ENCODE measurements at places on chromosomes 16 and 17.

DNA sequence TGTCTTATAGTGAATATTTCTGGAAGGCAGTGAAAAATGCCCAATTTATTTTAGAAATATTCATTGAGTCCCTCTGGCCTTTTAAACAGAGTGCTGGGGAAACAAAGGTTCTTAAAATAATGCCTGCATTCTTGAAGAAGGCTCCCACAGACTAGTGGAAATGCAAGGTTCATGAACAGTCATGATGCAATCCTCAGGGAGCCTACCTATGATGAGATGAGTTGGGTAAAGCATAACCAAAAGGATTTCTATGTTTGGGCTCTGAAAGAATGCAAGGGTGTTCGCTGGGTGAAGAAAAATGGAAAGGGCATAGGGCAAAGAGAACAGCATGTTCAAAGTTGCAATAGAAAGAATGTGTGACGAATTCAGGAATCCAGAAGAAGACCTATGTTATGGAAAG, 214.5 kb upstream of the MAF start:
- no peak for DNase-seq

GRCh38 chr16:50318796-50319578, 49.8 kb downstream of the BRD7 start:
- DNase-seq = no peak

DNA sequence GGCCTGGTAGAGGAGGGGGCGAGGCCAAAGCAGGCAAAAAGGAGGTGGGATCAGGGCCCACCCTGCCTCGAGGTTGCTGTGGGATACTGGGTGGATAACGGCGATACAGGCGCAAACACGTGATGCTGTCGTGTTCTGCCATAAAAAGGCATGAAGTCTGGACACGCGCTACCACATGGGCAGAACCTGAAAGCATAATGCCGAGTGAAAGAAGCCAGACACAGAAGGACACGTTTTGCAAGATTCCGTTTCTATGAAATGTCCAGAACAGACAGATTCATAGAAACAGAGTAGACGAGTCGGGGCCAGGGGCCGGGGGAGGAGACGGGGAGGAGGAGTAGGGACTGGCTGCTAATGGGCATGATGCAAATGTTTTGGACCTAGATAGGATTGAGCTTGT, 43.5 kb downstream of the ZDHHC7 start:
- no peak for DNase-seq

- no peak for DNase-seq
These were observed 475.9 kb upstream of the CCL2 start for GRCh38 chr17:33779234-33779591.

- DNase-seq = no peak
These were observed 154.2 kb upstream of the GSE1 start for GRCh38 chr16:85458968-85459367.

DNA sequence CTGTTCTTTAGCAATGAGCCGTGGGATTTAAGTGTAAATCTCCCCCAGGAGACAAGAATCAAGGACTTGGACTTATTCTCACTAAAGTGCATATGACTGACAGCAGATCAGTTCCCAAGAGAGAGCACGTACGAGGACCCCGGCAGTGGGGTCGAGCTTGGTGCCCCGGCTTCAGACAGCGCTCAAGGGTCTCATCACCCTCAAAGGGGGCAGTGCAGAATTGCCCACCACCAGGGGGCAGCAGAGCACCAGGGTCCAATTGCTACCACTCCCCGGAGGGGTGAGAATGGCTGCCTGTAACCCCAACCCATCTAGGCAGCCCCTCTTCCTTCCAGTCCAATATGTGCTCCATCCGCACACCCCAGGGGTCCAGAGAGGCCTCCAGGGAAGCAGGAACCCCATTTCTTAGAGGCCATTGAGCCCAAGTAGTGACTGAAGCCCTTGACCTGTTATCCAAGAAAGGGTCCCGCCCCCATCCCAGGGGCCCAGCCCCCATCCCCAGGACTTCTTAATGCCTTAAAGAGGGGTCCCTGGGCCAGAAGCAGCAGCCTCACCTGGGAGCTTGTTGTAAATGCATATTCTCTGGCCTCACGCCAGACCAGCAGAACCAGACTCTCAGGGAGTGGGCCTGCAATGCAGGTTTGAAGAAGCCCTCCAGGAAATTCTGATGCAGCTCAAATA, 86.1 kb downstream of the ZDHHC7 start:
- DNase-seq = peak; percentile 49

DNA sequence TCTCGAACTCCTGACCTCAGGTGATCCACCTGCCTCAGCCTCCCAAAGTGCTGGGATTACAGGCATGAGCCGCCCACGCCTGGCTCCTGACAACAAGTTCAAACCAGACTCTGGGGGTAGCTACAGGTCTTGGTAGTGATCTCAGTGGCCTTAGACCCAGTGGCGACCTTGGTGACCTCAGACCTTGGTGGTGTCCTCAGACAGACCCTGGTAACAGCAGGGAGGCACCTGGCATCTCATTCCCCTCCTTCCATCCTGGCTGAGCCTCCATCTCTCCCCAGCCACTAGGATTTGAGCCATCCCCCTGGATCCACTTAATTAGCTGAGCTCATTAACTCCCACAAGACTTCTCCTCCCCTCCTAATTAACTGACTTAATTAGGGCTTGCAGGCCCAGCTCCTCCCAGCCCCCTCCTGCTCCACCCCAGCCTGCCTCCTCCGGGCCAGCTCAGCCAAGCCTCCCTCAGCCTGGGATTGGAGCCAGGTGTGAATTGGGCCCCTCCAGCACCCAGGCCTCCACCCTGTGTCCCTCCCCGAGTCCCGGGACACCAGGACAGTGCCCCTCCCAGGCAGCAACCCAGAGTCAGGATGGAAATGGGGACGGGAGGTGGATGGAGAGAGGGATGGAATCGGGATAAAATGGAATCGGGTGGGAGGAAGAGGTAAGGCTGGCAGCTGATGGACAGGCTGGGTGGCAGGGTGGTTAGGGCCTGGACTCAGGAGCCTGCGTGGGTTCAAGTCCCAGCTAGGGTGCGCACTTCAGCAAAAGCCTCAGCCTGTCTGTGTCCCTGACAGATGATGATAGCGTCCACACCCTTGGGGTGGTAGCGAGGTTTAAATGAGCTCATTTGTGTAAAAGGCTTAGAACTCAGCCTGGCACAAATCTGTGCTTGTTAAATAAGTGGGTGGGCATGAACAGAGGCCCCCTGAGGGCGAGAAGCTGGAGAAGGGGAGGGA, 11.2 kb upstream of the SBK1 start:
- DNase-seq = no peak

DNA sequence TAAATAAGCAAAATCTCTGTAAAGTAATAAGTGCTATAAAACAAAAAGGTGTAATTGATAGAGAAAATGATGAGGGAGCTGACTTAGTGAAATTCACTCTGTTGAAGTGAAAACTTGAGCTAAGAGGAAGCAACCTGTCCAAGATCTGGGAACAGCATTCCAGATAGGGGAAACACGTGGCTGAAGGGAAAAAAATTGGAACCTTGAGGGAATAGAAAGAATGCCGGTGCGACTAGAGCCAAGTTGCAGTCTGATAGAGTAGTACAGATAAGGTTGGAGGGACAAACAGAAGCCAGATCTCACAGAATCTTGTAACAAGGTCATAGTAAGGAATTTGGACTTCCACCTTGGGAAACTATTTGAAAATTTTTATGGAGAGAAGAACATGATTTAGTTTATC, 623 bp upstream of the DDX52 start:
- no peak for DNase-seq

GRCh38 chr17:42107597-42108576, 4.6 kb downstream of the DHX58 start:
- DNase-seq = peak; percentile 89

GRCh38 chr16:69814561-69814960, 52.4 kb downstream of the WWP2 start:
- no peak for DNase-seq

DNA sequence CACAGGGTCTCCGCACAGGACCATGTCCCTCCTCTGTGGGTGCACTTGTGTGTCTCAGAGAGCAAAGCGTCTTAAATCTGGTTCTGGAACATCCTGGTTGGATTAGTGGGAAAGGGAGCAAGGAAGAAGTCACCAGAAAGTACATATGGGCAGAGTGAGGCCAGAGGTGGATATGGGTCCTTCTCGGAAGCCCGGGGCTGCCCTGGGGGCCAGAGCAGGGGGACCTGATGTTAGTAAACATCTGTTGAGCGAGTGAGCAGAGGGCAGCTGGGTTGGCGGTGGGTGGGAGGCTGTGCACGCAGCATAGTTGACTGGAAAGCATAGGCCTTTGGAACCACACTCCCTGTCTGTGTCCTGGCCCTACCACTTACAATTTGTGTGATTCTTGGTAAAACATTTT, 22.7 kb downstream of the UNC13D start:
- no peak for DNase-seq

- no peak for DNase-seq
These were observed 15.5 kb upstream of the USP22 start for GRCh38 chr17:21058098-21058893.

DNA sequence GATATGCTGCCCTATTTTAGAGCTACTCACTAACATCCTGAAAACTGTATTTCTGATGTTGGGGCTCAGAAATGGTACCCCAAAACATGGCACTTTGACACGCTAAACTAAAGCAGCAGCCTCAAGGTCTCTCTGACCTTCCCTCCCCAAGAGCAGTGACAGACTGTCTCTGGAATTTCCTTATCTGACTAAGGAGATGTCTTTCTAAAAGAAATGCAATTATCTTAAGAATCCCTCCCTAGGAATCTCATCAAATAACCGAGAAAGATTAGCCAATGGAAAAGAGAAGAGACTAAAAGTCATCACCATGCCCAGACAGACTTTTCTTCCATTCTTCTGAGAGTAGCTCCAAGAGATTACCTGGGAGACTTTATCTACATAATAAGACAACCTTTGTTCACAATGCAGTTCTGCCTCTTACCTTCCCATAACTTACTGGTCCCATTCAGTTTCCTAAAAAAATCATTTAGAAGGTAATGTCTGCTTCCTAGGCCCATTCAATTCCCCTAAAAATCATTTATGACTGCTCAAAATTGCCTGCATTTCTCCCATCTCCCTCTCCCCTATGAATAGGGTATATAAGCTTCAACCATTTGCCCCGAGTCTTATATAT, 123.9 kb downstream of the CPPED1 start:
- DNase-seq = no peak

DNA sequence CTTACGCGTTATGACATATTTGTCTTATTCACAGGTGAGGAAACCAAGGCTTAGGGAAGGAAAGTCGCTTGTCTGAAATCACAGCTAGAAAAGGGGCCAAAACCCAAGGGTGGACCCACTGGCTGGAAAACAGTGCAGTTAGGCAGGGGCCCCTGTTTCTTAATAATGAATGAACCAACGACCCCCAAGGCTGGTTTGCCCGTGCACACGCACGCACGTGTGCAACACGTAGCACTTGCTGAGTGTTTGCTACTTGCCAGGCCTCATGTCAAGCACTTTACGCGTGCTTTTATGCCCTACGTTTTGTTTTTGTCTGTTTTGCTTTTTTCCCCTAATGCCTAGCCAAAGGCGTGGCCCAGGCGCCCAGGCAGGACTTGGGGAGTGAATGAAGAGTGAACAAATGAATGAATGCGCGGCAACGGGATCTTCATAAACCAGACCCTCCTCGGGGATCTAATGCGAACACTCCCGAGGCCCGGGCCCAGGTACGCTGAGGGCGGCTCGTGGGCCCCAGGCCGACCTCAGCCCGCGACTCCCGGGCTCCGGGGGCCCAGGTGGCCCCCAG, 571 bp upstream of the USP10 start:
- no peak for DNase-seq

DNA sequence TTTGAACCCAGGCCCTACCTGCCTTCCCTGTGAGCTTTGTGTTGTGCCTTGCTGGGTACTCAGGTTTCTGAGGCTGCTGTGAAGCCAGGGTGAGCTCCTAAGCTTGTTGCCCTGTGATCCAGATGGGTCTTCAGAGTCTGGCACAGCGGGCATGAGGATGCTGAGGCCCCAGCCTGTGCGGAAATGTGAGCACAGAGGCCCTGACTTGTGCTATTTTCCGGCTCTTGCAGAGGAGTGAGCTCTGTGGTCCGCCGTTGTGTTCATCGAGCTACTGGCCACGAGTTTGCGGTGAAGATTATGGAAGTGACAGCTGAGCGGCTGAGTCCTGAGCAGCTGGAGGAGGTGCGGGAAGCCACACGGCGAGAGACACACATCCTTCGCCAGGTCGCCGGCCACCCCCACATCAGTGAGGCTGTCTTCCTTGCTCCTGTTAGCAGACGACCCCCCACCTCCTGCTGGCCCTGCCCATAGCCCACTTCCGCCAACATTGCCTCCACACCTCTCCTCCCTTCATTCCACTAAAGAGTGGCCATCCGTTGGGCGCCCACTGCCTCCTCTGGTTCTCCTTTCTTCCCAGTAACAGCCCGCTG, 2.7 kb downstream of the PHKG2 start:
- DNase-seq = no peak

- DNase-seq = no peak
These were observed 61.2 kb downstream of the CLEC16A start for GRCh38 chr16:11005611-11005975.

DNA sequence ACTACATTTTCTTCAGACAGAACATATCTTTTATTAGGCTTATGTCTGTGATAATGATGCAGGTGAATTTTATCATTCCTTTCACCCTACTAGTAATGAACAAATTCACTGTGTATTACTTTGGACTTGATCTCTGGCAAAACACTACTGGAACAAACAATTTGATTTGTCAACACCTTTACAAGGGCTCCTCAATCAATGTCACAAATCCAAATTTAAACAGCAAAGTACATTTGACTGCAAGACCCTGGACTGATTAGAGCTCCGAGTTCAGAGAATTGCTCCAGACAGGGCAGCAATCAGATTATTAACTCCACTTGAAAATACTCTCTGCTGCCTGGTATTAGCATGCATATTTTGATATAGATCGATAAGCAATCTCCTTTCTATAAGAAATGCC, 547.6 kb upstream of the SALL1 start:
- no peak for DNase-seq

DNA sequence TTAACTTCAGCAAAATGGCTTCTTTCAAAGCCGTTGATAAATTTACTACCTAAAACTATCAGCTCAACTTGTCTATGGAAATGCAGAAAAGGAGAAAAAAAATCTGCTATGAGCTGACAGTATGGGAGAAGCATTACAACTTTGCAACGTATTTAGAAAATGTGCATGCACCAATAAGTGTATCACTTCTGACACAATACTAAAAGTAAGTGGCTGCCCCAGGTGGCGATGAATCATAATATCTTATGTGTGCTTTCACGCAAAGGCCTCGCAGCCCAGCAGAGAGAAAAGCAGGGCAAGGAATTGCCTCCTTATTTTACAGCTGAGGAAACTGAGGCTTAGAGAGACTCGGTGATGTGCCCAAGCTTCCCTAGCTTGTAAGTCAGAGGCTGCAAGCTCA, 101.8 kb downstream of the SALL1 start:
- DNase-seq = no peak

DNA sequence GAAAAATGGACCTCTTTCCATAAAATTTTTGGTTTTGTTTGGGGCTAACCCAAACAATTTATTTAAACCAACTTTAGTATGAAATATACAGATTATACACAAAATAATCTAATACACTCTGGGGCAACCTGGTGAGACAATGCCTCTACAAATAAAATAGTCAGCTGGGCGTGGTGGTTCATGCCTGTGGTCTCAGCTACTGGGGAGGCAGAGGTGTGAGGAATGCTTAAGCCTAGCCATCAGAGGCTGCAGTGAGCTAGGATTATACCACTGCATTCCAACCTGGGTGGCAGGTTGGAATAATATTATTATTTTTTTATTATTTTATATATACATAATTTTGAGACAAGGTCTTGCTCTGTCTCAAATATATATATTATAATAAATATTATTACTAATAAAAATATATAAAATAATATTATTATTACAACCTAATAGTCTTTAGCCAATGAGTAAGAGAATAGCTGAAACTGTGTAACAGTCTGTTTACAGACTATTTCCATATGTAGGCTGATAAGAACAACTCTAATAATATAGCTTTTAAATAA, 50.5 kb downstream of the GLG1 start:
- DNase-seq = no peak

- DNase-seq = no peak
These were observed 9.9 kb downstream of the XYLT1 start for GRCh38 chr16:17460890-17461289.
